ENCODE measurements at places on chromosomes 6 and 20. TPM values are rescaled to one million over a fixed set of nuclear protein-coding genes. Genes with fewer than 3 reads are reported as not detected.

Gene POM121L2
- 0.06 TPM for total RNA-seq

Gene EFHC1
- total RNA-seq, result 17.9 TPM

Gene DACT2
- not detected for total RNA-seq

Gene C20orf141
- 0.67 TPM for total RNA-seq

Gene MDFI
- 1.5 TPM for total RNA-seq

Gene RCAN2
- 22.1 TPM for total RNA-seq

Gene BPIFB4
- total RNA-seq, result 0.89 TPM

Gene ISM1
- 7.2 TPM for total RNA-seq

Gene KIF25
- 0.38 TPM for total RNA-seq

Gene SIRPB2
- 0.08 TPM for total RNA-seq

Gene ZBP1
- not detected for total RNA-seq

Gene ETV7
- total RNA-seq, result 0.14 TPM

All from motor neuron (in vitro differentiated cells).